ENCODE measurements at places on chromosomes 4 and X. TPM values are rescaled to one million over a fixed set of nuclear protein-coding genes. Genes with fewer than 3 reads are reported as not detected.

The APEX2 gene
- total RNA-seq: 16.4 TPM

The FOXP3 gene
- total RNA-seq: 0.12 TPM

The CLTRN gene
- not detected for total RNA-seq

The PNMA3 gene
- total RNA-seq: not detected

The TRIM75 gene
- not detected for total RNA-seq

The FAM9B gene
- not detected for total RNA-seq

The TLR2 gene
- not detected for total RNA-seq

The MAGEC2 gene
- not detected for total RNA-seq

DNA sequence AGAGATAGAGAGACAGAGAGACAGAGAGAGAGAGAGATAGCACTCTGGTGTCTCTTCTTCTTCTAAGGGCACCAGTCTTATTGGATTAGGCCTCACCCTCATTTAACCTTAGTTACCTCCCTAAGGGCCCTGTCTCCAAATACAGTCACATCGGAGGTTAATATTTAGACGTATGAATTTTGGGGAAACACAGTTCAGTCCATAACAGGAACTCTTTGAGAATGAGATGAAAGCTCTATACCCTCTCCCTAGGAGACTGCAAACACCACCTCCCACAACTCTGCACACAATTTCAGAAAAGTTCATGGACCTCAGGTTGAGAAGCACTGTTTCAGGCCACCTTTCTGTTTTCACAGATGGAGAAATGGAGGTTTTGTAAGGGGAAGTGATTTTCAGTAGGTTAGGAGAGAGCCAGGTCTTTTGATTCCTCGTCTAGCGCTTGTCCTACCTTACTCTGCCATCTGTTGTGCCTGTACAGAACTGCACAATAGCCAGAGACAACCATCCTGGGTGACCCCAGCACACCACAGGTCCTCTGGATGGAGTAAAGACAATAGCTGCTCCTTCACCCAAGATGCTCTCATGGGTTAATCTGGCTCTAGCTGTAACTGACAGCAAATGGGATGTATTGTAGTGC, 16.9 kb upstream of the LOC101059915 start:
- DNase-seq: no peak

- no peak for DNase-seq
Observed at GRCh38 chr4:151039733-151040132, 24.6 kb upstream of the LRBA start.

- DNase-seq: no peak
Observed at GRCh38 chr4:1771555-1772305, 21.4 kb upstream of the FGFR3 start.

DNA sequence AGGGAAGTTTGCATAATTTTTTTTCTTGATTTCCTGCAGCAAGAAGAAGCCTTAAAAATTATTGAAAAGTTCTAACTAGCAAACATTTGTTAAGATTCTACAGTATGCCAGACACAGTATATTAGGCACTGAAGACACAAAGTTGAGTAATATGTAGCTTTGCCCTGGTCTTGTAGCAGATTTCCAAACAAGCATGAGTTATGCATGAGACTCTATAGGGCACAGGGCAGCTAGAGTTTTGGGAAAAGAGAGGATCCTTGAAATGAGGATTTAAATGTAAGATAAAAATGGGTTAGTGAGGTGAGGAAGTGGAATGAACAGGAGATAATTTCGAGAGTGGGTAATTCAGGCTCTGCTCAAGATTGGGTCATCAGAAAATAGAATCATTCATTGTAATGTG, 8.6 kb upstream of the GPRIN3 start:
- no peak for DNase-seq

DNA sequence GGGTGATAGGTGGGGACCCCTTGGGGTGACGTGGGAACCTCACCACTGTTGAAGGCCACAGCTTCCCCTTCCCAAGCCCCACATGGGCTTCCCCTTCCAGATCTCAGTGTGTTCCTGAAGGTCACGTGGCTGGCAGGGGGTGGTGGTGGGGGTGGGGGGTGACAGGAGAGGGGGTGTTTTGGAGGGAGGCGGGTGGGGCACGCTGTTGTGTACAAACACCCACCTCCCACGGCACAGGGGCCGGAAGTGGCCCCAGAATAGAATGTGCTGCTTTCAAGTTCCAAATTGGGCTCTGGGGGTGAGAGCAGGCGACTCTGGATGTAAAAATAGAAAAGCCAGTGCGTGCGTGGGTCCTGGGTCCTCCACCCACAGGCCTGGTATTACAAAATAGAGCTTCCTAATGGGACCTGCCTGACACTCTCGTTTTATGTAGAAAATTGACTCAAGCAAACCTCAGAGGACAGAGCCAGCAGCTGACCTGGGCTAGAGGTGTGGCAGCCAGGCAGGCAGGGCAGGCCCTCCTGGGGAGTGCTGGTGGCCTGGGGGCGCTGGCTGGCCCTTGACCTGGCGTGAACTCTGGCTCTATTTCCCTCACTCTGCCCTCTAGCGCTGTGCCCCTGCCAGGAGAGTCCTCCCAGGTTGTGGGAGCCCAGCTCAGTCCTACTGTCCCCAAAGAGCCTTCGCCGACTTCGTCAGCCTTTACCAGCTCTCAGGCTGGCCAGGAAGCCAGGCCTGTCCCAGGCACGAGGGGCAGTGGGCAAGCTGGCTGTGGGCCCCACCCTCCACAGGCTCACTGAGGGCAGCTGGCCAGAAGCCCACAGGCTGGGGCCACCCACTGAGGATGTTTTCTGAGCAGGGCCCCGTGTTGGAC, 5.4 kb upstream of the SH3BP2 start:
- no peak for DNase-seq

DNA sequence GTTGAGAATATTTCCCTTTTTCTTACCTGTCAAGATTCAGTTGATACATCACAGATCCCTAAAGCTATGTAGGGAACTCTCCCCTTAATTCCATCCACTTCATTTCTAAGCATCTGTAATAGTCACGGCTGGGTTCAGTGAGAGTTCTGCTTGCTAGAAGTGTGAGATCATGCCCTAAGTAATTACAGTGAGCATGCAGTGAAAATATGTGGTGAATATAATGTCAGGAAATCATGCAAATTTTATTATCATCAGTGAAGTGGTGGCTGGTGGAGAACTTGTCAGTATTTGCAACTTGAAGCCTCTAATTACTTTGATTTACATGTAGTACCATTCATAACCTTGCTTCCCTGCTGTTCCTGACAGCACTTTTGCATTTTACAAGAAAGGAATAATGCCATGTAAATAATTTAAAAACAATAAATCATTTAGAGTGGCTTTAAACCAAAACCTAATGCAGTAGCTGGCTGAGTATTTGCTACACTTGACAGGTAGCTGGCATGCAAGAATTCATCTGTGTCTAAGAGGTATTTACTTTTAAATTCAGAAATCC, 28.3 kb upstream of the CFAP299 start:
- no peak for DNase-seq

DNA sequence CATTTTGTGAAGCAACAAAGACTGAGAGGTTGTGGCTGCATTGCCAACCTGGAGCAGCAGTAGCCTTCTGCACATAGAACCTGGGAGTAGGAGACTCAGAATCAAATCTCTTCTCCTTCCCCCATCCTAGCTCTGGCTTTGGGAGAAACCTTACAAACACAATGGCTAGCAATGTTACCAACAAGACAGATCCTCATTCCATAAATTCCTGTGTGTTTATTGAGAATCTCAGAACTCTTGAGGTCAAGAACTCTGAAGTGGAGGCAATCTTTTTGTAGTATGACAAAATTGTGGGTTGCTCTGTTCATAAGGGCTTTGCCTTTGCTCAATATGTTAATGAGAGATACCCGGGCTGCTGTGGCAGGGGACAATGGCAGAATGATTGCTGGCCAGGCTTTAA, 406.7 kb upstream of the SPANXN1 start:
- DNase-seq: no peak

GRCh38 chrX:69501429-69501828, 2.7 kb upstream of the NALF2 start:
- DNase-seq: no peak

DNA sequence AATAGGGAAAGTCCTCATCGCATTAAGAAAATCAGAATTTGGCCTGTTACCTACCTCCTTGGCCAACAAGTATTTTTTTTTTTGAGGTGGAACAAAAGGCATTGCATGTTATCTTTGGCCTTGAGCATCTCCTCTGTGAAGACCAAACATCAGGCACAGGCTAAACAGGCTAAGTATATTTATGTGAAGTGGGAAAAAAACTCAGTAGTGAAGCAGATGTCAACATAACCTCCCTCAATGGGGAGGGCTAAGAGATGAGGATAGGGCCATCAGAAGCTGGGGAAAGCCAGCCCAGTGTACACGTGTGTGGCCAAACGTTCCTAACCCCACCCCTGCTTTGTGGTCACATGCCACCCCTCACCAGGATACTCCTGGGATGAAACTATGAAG, 102.5 kb downstream of the FNIP2 start:
- DNase-seq: no peak

DNA sequence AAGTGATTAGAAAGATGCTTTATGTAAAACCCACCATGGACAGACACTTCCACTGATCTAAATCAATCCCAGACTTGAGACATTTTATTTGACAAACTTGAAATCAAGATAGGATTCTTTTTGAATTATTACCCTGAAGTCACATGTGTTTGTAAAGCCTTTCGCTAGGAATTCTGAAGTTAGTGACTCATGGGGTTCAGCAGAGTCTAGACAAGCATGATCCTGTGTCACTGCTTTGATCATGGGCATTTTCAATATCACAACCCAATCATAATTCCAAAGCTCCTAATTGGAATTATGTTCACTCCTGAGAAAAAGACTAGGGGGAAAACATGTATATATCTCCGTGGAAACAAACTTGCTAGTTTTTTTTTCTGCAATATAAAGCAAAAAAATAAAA, 67.5 kb upstream of the BMP3 start:
- peak; percentile 17 for DNase-seq

GRCh38 chr4:154916068-154916467, 135.0 kb downstream of the RBM46 start:
- no peak for DNase-seq

DNA sequence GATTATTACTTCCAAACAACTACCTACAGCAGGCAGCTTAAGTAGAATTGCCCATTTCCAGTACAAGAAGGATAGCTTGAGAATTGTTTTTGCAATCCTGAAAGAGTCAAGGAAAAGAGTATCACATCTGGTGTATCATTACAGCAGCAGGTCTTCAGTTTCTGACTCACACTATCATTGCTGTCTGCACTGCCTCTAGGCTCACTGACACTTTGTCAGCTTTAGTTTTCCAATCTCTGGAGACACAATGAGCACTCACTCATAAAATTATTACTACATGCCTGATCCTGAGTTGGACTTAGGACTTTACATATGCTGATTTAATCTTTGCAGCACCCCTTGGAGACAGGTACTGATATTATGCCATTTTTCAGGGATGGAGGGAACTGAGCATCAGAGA, 244.6 kb upstream of the BOD1L1 start:
- peak; percentile 17 for DNase-seq

GRCh38 chrX:43862434-43862833, 19.8 kb downstream of the MAOB start:
- no peak for DNase-seq

DNA sequence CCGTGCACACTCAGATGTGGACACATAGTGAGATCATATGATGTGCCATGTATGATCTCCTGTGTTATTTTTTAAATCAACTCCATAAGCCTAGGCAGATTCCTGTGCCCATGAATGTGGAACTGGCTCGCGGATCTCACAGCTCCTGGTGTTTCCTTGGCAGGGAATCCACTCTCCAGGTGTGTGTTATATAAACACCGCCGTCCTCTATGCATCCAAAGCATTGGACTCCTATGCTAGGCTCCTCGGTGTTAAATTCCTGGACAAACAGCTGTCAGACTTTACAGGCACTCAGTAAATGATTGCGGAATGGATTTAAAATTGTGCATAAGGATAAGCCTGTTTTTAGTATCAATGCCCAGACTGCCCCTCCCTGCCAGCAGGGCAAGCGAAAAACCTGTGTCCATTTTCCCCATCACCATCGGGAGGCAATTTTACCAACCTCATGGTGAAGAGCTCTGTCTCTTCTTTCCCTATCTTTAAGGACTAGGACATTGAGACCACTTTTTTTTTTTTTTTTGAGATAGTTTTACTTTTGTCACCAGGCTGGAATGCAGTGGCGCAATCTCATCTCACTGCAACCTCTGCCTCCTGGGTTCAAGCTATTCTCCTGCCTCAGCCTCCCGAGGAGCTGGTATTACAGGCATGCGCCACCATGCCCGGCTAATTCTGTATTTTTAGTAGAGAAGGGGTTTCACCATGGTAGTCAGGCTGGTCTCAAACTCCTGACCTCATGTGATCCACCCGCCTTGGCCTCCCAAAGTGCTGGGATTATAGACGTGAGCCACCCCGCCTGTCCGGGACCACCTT, 23.6 kb upstream of the GPR78 start:
- no peak for DNase-seq

DNA sequence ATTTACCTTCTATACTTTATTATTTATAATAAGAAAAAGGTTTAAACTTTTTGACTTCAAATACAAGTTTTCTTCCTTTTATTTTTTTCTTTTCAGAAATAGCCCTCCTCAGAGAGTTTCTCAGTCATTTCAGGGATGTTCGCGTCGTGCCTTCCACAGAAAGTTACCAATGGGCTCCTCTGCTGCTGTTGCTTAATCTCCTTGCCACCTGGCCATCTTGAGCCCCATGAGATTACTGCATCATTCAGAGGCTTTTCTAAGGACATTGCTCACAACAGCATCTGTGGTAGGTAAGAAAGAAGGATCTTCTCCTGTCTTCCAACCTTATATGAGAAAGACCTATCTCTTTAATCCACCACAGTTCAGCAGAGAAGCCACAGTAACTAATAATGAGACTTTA, 1361.9 kb upstream of the ADGRL3 start:
- DNase-seq: no peak

All from HFFc6 (cell line).